Fibroblast of skin of back (primary cell): ENCODE measurements at places on chromosomes 2 and 18.
A peak's percentile ranks its signal among the peaks of the same experiment; 100 is the strongest.

DNA sequence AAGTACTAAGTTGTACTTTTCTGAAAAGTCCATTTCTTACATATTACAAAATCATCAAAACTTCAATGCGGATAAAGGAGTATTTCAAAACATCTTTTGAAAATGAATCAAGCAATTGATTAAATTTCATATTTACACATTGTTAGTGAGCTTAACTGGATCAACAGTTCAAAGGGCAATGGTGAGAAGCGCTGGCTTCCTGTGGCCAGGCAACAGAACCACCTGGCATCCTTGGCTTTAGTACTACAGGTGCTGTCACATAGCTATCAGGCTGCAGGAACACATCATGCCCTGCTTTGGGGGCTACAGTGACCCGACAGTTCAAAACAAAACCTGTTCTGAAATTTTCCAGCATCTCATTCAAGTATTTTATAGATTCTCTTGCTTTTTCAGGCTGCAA lies 59.2 kb downstream of the SMAD2 start:
- no peak for DNase-seq

DNA sequence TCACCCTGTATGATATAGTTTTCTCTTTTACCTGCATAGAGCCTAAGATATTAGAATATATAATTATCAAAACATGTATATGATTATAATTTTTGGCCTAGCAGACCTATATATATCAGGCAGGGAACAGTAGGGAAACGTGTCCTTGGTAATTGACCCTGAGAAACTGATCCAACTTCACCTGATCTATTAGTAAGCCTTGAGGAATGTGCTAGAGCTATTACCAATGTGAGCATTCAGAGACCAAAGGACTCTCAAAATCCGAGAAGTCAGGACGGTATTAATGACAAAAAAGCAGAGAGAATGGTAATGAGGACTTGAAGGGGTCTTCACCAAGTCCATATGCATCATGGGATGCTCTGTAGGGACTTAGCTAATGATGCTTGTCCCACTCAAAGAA lies 571.9 kb downstream of the CPS1 start:
- no peak for DNase-seq

DNA sequence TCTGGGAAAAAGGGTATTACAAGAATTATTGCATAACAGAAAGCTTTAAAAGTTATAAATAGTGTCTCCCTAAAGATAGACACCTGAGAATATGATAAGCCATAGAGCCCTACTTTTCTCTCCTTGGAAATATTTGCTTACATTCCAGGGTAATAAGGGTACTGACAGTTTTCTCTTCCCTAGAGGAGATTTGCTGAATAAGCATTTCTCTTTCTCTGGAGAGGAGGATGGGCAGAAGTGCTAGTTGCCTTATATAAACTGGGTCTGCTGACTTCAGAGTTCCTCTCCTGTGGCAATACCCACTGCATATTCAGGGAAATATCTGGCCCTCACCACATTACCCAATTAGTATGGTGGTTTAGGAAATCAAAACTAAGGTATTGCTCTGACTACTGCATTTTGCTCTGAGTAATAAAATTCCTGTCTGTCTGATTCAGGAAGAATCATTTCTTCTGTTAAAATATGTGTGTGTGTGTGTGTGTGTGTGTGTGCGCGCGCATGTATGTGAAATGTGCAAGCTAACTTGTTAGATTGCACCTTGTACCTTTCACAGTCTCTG lies 1391.3 kb downstream of the DSC3 start:
- DNase-seq = peak; percentile 48

- peak; percentile 97 for DNase-seq
These were observed 15.0 kb downstream of the RND3 start for GRCh38 chr2:150472511-150472899.
